ENCODE measurements at places on chromosomes 1 and 21. TPM values are rescaled to one million over a fixed set of nuclear protein-coding genes. Genes with fewer than 3 reads are reported as not detected.

MECR gene
- total RNA-seq = 34.2 TPM

BRINP3 gene
- total RNA-seq = not detected

TMCO1 gene
- total RNA-seq = 54.6 TPM

TMEM50B gene
- total RNA-seq = 24.6 TPM

LEMD1 gene
- 15.0 TPM for total RNA-seq

Measured in G401 (cell line).